ENCODE measurements at places on chromosomes 12 and 14.
A peak's percentile ranks its signal among the peaks of the same experiment; 100 is the strongest.

DNA sequence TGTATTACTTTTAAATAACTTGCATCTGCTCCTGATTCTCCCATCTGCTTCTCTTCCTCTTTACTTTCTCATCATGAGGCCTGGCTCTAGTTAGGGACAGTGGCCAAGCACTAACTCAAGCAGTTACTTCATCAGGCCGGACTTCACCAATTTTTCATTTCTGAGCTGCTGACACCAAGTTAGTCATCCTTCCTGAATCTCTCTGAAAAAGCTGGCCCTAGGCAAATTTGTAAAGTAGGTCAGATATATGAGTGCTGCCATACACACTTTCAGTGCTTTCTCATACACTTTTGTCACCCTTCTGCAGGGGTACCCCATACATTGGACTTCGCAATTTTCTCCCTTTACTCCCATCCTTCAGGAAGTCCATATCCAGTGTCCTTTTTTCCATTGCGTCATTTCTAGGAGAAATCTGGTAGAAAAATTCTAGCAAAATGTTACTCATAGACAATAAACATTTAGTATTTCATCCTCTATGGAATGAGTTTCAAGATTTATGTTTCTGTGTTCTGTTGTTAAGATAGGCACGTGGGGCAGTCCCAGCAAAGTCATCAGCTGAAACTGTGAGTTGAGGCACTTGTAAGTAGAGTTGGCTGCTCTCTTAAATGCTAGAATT, 276.8 kb upstream of the TMPO start:
- no peak for DNase-seq

GRCh38 chr12:13253966-13254760, 57.6 kb downstream of the EMP1 start:
- no peak for DNase-seq

GRCh38 chr12:1592444-1593173, 1.8 kb downstream of the FBXL14 start:
- DNase-seq = peak; percentile 84

GRCh38 chr14:103393676-103394626, 8.7 kb downstream of the MARK3 start:
- DNase-seq = peak; percentile 21

Data from CD4-positive, CD25-positive, alpha-beta regulatory T cell (primary cell).